ENCODE measurements at places on chromosomes 12 and 14.

GRCh38 chr14:61385002-61385685 is 63.8 kb downstream of the PRKCH start:
- no peak for DNase-seq

- DNase-seq: peak; percentile 56
Observed at GRCh38 chr12:132600048-132601032, 10.0 kb downstream of the LRCOL1 start.

DNA sequence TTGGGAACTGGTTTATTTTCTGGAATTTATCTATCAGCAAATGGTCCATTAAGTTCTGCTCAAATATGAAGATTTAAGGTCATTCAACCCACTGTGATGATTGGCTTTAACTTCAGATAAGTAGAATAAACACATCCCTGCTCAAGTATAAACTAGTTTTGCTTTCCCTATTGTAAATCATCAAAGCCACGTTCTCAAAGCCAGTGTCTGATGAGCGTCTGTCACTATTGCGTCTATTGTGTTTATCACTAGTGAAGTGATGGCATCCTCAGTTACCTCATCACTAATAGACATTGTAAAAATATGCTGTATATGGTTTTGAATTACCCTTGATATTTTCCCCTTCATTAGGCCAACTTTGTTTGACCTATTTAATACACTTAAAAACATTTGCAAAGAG is 351.3 kb downstream of the BCAT1 start:
- DNase-seq: no peak

DNA sequence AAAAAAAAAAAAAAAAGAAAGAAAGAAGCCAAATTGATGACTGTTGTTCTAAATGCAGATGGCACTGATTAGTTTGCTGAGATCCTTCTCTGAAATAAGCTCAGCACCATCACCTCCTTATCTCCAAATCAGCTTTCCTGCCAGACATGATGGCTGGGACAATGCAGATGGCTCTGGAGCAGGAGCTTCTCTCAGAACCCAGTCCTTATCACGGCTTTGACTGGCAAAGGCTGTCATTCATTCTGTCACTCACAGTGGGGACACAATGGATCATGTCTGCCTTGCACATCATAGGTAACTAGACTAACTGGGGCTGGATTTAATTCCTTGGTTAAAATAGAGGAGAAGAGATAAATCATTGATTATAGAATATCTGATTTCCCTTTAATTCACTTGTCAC is 146.3 kb downstream of the PDZRN4 start:
- DNase-seq: no peak

- DNase-seq: no peak
Observed at GRCh38 chr12:123910761-123911193, 61.9 kb downstream of the CCDC92 start.

Measured in body of pancreas (tissue), 4 donors.